ENCODE measurements at places on chromosomes 4 and X.

GRCh38 chr4:141645611-141646340, 9.4 kb downstream of the IL15 start:
- no peak for DNase-seq

DNA sequence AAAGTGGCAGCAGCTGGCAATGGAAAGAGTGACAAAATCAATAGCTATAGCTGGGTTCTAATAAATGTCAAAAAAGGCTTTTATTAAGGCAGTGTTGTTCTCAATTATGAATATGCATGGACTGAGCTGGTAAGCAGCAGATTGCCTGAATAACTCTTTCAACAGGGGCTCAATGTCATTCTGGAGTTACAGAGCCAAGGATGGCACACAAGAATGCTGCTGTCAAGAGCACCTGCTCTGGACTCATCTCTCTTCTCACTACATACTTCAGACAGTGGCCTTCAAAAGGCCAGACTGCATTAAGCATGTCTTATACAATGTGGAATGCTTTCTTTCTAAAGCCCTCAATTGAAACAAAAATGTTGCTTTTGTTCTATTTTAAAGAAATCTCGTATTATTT, 351.4 kb downstream of the KLHL13 start:
- DNase-seq = no peak

GRCh38 chr4:154958621-154959358, 177.7 kb downstream of the RBM46 start:
- no peak for DNase-seq

- no peak for DNase-seq
Observed at GRCh38 chr4:43778187-43778915, 670.3 kb downstream of the KCTD8 start.

- DNase-seq = no peak
Observed at GRCh38 chr4:163701916-163702315, 207.4 kb downstream of the TMA16 start.

DNA sequence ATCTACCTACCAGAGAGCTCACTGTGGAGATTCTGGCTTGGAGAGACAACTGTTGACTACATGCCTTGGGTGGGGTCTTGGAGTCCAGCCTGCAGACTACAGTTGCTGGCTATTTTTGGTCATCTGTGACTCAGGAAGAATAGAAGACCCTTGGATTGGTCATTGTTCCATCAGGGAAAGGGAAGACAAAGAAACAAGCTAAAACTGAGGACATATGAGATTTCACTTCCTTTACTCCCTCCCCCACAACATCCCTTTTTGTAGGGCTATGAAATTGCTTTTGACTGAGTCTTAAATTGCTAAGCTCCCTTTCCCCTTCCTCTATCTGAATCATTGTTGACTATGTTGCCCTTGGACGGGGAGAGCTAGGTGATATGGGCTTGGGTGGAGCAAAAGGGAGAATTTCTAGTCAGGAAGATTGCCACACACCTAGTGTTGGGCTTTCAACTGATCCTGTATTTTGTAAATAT, 11.7 kb downstream of the MSN start:
- no peak for DNase-seq

DNA sequence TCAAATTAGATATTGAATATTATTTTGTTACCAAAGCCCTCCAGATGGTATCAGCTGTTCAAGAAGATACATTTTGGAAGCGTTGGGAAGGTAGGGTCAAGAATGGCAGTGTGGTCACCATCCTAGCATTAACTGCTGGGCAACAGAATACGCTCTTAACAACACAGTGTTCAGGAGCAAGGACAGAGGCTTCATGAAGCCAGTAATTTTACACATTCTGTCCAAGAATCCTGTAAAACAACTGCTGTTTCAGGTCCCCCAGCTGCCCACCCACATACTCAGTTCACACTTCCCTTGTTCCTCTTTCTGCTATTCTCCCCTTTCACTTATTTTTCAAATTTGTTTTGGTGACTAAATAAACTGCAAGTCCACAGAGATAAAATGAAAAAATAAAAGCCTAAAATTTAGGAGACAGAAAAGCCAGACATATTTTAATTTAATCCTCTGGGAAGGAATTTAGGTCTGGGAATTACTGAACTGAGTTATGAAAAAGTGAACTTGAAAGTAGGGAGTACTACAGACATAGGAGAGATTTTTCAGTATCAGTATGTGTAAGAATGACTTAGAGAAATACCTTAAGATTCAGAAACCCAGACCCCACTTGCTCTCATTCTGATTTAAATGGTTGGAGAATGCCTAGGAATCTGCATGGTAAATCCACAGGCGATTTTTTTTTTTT, 406.7 kb downstream of the MAPK10 start:
- no peak for DNase-seq

- no peak for DNase-seq
Observed at GRCh38 chr4:110780538-110780937, 157.7 kb upstream of the PITX2 start.
